ENCODE measurements at places on chromosomes 16 and 17.

GRCh38 chr17:21457051-21458026 is 81.2 kb downstream of the KCNJ12 start:
- peak; percentile 91 for DNase-seq

- DNase-seq = peak; percentile 88
Measured at GRCh38 chr16:89921702-89922476, 1.3 kb upstream of the TUBB3 start.

DNA sequence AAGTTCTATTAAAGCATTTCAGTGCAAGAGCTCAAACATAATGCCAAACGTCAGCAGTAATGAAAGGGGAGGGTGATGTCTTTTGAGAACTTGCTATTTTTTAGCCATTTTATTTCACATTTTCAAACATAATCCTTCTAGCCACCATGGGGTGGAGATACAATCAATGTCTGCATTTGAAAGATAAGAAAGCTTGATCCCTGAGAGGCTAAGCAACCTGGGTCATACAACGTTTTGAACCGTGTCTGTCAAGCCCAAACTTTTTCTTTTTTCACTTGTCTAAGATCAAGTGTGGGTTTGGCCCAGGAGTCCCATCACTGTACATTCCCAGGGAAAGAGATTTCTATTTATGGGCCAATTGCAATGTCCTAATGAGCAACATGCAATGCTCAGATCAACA is 331.1 kb downstream of the SLC39A11 start:
- DNase-seq = no peak

DNA sequence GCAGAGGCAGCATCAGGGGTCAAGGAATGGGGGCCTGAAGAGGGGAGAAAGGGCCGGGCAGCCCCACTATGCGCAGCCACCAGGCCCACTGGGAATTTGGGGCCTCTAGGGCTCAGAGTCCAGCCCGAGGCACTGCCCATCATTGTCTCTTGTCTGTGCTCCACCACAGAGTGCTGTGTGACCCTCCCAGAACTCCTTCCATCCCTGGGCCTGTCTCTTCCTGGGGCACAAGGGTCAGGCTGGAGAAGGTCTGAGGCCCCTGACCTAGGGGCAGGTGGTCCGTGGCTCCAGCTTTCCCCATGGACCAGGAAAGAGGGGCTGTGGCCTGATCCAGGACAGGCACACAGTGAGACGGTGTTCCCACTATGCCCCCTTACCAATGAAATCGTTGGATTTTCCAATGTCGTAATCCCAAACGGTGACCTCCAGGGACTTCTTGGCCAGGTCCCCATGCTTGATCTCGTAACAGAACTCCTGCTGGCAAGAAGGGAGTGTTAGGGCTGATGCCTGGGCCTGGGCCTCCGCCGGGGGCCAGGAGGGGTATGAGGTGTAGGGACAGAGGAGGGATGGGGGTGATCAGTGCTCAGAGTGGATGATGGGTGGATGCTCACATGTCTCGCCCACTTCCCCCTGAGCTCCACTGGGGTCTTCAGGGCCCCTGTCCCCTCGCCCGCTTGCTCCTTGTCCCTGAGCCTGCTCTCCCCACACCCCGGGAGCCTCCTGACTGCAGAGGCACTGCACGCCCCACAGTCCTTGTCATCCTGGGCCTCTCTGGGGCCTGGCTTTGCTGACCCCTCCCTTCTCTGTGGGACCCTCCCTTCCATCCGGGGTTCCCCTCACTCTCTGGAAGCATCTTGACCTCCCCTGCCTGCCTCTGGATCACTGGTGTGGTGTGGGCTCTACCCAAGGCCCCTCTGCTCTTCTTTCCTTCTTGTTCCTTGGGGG is 10.7 kb downstream of the SCGB1C2 start:
- DNase-seq = no peak

- DNase-seq = peak; percentile 17
Measured at GRCh38 chr17:82092995-82093751, 4.9 kb downstream of the FASN start.

DNA sequence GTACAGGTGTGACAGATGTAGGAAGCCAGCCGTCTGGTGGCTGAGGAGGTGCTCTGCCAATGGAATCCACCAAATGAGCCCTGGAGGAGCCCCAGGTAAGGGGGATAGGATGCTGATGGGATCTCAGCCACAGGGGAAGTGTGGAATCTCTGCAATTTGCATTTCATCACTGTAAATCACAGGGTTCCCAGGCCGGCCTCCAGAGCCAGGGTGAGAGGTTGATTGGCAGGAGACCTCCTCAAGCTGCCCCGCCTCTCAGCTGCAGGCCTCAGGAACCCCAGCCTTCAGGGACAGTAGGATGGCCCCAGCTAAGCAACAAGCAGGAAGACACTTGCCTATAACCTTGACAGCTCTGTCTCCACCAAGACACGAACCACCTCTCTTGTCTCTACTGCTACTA is 39.4 kb downstream of the RTN4RL1 start:
- DNase-seq = no peak

- DNase-seq = no peak
Measured at GRCh38 chr17:48484256-48484655, 46.6 kb downstream of the HOXB1 start.

DNA sequence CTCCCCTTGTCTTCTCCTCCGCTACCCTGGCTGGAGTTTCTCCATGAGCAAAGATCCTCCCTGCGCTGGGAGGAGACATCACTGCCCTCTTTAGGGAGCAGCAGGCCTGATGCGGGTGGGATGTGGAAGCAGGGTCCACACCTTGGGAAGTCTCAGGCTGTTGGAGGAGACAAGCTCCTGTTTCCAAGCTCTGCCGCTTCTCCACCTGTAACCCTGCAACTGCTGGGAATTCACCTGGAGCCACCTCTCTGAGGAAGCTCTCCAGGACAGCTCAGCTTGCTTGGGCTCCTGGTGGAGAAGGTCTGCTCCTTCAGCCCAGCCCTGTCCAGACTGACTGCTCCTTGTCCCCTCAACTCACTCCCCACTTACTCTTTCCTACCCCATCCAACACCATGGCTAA is 14.8 kb upstream of the C17orf107 start:
- no peak for DNase-seq

GRCh38 chr17:19372866-19373504 is 5.3 kb upstream of the MAPK7 start:
- DNase-seq = no peak

- no peak for DNase-seq
Measured at GRCh38 chr17:3798273-3799180, 2.5 kb downstream of the ITGAE start.

- no peak for DNase-seq
Measured at GRCh38 chr16:49599704-49600103, 226.1 kb downstream of the C16orf78 start.

DNA sequence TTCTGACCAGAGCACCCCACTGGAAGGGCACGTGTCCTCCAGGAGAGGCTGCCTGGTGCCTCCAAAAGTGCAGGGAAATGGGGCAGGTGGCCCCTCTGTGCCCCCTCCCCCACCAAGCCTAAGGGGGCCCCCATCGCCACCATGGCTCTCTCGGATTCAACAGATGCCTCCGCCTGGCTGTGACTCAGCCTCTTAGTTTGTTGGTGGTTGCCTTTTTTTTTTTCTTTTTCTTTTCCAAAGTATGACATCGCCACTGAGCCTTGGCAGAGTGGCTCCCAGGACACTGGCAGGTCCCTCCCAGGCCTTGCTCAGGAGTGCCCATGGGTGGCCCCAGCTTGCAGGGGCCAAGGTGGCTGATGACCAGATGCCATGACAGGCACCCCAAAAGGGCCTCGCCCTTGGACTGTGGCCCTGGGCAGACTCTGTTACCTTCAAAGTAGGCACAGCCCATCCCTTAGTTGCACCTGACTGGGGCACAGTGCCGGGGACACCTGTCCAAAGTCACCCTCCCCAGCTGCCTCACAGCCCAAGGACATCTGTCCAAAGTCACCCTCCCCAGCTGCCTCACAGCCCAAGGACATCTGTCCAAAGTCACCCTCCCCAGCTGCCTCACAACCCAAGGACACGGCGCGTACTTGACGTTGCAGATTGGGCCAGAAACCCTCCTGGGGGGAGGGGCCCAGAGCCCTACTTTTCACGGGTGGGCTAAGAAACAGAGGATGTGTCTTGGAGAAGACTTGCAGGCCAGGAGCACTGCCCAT is 29.6 kb downstream of the NPTX1 start:
- no peak for DNase-seq

- peak; percentile 94 for DNase-seq
Measured at GRCh38 chr17:57911834-57912673, 43.2 kb downstream of the CUEDC1 start.

DNA sequence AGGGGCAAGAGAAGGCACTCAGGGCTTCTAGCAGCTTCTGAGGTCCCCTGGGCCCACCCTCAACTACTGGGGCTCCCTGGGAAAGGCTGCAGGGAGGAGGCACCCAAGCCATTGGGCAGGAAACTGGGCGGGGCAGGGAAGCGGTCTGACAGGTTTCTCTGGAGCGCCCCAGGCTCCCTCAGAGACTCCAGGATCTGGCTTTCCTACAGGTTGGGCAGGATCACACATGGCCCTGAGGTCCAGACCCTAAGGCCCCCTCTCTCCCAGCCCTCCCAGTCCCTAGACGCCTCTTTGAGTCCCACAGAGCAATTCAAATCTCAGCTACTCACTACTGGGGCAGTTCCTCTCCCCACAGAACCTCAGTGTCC is 14.3 kb downstream of the JUP start:
- no peak for DNase-seq

DNA sequence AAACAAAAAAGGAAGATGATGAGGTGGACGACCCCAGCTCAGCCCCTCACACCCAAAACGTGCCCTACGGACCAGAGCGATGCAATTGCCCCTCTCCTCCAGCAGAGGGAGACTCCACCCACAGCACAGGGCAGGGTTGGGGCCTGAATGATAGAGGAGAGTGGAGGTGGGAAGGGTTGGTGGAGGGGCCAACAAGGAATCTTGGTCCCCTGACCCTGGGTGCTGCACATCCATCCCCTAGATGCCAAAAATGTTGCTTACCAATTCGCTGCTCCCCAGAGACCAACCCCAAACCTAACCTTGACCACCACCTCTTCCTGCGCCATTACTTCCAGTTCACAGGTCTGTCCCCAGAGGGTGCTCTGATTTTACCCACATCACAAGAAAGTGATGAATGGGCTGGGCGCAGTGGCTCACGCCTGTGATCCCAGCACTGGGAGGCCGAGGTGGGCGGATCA is 12.9 kb downstream of the P2RX5 start:
- no peak for DNase-seq

Measured in femur (tissue), 1 donor.